ENCODE measurements at places on chromosomes 3 and 15. TPM values are rescaled to one million over a fixed set of nuclear protein-coding genes. Genes with fewer than 3 reads are reported as not detected.

Gene TMEM207
- total RNA-seq, result not detected

Gene CSPG4
- 62.6 TPM for total RNA-seq

Gene CYP1A1
- total RNA-seq, result 0.37 TPM

Gene SLC2A2
- not detected for total RNA-seq

Gene SLC38A3
- not detected for total RNA-seq

Gene DUOXA1
- total RNA-seq, result not detected
